ENCODE measurements at places on chromosomes 6 and 20.
A peak's percentile ranks its signal among the peaks of the same experiment; 100 is the strongest.

DNA sequence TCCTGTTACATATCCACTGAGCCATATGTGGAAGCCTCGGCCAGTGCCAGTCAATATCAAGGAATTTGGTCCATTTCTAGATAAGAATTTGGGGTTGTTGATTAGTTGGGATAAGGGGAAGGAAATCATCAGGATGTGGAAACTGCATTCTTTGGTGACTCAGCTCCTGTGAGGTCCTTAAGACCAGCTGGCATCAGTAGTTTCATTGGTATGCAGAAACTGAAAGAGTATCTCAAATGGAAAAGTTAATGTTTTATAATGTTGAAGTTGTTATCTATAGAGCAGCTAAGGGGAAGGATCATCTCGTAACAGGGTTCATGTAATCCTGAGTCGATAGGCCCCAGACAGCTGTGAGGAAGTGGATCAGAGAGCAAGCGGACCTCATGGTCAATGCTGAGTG, 87.9 kb upstream of the PRND start:
- no peak for DNase-seq

DNA sequence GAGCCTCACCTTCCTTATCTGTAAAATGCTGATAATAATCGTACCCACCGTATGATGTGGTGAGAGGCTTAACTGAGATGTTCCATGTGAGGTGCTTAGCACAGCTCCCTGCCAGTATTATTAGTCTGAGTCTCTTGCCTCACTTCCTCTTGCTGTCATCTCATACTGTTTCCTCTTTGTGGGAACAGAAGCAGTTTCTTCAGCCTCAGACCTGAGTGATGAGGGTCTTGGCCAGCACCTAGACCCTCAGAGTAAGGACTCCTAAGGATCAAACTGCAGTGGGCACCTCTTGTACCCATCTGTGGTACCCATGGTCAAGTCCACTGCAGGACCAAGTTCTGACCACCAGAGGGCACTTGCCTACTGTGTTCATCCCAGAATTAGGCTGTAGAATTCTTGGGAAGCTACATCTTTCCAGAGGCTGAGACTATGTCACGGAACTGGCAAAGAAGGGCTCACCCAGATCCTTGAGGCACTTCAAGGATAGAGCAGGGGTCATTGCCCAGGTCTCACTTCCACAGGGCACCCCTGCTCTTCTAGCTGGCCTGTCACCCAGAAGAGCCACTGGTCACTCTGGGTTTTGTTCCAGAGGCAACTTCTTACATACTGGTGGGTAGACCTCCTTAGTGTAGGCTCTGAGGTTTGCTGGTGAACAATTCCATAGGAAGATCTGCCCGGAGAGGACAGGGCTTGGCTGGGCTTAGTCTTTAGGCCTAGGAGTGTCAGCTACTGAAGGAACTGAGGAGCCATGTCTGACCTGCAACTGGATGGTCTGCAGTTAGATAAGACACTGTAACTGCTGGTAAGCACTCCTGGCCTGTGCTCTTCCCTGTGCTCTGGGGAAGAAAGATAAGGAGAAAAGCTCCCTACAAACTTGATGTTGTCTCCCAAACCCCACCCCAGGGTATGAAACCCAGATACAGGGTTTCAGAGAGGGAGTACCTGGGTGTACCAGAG, 20.6 kb upstream of the SGK2 start:
- peak; percentile 32 for DNase-seq

- DNase-seq = no peak
Observed at GRCh38 chr6:1789092-1789491, 179.4 kb downstream of the FOXC1 start.

DNA sequence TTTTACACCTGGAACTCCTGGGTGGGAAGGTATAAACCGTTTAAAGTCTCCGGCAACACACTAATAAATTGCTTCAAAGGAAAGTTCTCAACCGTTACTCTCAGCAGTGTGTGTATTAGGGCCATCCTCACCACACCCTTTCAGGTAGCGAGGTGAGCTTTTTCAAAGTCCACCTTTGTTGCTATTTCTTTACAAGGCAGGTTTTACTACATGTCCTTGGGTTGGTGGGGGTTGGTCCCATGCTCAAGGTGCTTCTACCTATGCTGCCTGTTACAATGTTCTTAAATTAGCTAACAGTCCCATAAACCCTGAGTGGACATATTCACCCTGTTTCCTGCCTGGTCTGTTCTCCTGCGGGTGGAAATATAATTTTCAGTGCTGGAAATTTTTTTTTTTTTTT, 13.2 kb upstream of the OSER1 start:
- DNase-seq = no peak

DNA sequence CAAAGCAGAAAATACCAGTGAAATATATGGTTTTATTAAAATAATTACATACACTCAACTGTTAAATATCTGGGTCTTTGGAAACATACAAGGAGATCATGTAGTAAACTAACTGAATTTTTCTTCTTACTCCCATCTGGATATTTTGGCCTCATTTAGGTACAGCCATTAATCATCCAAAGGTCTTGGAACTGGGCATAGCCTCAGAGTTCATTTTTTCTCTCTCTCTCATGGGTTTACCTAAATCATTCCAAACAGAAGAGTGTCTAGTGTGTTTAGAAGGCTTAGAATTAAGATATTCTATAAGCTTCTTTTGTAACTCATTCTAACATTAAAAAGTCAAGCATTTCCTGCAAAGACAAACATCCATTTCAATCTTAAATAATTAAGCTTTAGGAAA, 79.4 kb downstream of the HMGCLL1 start:
- no peak for DNase-seq

DNA sequence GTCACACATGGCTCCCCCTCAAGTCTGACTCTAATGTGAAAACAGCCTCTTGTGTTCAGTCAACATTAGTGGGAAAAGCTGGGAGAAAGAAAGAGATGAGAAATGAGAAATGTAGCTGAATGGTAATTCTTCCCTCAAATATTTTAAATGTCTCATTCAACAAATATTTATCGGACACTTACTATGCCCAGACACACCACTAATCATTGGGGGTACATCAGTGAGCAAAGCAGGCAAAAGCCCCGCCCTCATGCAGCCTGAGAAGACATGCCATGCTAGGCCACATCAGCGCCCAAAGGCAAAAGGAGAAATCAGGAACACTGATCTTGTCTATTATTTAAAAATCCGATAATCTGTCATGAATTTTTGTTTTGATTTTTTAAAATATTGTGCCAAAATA, 89.9 kb upstream of the ASF1A start:
- DNase-seq = no peak

GRCh38 chr6:1667012-1667804, 57.5 kb downstream of the FOXC1 start:
- DNase-seq = no peak

DNA sequence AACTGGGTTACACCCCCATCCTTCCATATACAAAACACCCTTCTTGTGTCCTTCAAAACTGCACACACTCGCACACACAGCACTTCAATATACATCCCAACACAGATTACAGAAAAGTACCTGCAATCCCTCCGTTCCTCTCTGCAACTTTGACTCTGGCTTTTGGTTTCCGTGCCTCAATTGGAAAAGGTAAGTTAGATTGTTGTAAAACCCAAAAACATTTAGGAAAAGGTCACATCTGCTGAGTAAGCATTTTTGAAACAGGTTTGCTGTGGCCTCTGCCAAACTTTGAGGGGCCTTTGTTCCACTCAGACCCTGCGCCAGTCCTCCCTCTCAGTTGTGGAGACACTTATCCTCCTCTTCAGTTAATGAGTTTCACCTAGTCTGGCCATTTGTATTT, 4.2 kb downstream of the NKX2-4 start:
- DNase-seq = no peak

GRCh38 chr20:9036593-9036992, 32.3 kb upstream of the PLCB4 start:
- DNase-seq = no peak

- no peak for DNase-seq
Observed at GRCh38 chr20:11261533-11262000, 587.8 kb upstream of the JAG1 start.

DNA sequence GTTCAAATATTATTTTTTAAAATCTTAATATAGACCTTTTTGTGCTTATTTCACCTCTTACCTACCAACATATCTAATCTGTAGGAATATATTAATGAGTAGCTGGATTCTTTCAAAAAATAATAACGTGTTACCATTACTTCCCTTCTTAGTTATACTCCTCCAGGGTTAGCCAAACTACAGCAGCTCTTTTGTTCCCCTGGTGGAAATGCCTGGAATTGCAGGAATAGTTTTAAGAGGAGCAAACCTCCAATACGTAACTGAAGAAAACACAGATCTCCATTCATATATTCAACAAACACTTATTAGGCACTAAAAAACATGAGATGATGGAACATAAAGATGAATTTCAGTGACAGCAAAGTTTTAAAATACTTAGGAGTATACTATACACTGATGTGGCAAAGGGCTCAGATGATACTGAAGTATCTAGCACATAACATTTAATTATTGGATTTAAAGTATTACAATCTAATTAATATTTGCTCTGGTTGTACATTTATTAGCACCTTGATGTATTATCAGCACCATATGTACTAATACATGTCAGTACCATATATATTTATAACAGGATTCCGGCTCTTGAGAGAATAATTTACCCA, 78.3 kb downstream of the TBX18 start:
- DNase-seq = peak; percentile 5

DNA sequence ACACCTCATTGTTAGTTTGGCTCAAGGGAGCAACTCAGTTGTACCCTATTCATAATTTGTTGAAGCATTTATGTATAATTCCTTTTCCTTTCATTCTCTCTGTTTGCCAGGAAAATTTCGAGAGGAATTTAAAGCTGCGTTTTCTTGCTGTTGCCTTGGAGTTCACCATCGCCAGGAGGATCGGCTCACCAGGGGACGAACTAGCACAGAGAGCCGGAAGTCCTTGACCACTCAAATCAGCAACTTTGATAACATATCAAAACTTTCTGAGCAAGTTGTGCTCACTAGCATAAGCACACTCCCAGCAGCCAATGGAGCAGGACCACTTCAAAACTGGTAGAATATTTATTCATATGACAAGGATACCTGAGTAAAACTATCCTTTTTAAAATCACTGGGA, 45.2 kb upstream of the GFRAL start:
- no peak for DNase-seq

GRCh38 chr6:30327232-30327746, 562 bp downstream of the TRIM39 start:
- no peak for DNase-seq

- peak; percentile 11 for DNase-seq
Observed at GRCh38 chr6:96626759-96627364, 63.9 kb downstream of the FHL5 start.

DNA sequence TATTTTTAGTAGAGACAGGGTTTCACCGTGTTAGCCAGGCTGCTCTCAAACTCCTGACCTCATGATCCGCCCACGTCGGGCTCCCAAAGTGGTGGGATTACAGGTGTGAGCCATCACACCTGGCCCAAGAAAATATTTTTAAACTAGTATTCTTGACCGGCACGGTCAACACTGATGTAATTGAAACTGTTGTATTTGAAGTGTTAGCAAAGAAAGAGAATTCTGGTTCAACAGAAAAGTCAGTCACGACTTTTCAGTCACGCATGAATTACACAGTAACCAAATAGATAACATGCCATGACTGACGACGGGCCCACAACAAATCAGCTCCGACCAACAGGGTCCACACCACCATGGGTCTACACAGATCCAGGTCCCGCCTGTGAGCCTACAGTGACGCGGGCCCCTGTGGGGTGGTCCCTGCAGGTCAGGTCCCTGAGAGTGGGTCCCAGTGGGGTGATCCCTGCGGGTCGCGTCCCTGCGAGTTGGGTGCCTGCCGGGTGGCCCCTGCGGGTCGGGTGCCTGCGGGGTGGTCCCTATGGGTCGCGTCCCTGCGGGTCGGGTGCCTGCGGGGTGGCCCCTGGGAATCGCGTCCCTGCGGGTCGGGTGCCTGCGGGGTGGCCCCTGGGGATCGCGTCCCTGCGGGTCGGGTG, 1.0 kb downstream of the GMEB2 start:
- peak; percentile 31 for DNase-seq

Measured in hematopoietic multipotent progenitor cell (in vitro differentiated cells).